ENCODE measurements at places on chromosomes 6 and 20.

DNA sequence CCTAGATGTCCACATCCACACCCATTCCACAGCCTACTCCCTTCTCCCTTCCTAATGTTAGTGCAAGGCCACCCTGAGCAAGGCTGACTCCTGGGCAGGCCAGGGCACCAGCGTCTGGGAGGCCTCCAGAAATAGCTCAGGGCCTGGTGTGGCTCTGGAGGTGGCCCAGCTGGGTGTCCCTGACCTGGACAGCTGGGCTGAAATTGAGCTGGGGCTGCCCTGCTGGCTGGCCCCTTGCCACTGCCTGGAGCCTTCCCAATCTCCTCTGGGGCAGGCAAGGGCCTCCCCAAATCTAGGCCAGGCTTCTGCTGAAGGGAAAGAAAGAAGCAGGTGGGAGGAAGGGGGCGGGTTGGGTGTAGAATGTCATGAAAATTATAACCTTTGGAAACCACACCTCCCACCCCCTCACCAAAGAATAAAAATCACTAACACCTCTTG is 2.1 kb downstream of the FAM110A start:
- DNase-seq, result no peak

DNA sequence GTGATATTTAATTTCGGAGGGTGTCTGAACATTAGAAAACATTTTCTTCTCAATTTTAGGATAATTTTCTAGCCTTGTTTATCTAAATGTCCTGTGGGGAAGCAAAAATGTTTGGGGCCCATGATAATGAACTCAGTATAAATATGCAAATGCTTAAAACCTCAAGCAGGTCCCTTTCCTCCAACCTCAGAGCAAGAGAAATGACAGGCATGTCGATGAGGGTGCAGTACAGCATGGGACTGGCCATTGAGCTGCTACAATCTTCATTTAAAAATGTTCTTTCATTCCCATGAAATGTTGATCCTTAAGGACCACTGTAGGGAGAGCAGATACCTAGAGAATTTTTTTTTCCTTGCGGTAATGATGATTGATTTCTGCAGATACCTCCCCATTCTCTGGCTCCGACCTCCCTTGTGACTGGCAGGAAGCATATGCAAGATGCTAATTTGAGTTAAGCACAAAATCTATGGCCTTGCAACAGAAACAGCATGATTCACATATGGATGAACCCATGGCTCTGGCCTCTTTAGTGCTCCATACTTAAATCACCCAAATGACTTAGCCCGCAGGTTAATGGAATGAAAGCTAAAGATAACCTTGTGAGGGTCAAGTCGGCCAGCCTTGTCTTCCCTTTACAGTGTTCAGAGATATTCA is 243.3 kb downstream of the SOX4 start:
- DNase-seq, result no peak

DNA sequence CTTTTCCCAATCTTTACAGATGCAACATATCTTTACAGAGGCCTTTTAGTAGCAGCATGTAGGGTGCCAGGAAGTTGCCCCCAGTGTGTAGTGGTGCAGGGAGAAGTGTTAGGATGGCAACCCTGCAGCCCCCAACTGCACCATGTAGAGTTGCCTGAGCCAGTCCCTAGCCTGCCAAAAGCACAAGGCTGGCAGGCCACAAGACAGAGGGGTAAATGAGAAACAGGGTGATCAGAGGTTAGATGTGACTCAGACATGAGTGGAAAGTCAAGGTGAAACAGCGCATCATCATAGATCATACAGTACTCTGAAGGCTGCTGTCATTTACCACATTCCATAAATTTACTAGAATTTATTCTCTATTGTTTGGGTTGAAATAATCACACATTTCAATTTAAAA is 467.5 kb downstream of the PRKN start:
- no peak for DNase-seq

DNA sequence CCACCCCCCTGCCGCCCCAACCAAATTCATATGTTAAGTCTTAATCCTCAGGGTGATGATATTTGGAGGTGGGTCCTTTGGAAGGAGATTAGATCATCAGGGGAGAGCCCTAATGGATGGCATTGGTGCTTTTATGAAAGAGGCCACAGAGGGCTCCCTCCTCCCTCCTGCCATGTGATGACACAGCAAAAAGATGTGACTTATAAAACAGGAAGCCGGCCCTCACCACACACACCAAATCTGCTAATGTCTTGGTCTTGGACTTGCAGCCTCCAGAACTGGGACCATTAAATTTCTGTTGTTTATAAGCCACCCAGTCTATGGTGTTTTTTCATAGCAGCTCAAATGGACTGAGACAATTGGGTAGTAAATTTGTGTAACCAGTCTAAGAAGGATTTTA is 176.3 kb downstream of the ADGRG6 start:
- no peak for DNase-seq

DNA sequence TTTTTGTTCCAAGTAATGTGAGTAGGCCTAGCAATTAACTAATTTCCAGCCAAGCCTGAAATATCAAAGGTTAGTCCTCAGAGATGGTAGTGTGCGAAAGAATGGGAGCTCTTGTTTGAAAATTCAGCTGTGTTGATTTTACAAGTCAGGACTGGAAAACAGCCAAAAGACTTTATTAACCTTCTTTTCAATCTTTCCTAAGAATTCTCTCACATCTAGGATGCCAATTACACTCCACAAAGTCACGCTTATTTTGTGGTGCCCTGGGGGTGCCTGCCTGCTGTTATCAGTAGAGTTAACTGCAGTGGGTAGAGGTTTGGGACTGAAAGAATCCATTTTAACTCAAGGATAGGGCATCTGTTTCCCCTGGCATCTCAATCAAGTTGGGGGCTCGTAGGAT is 30.7 kb upstream of the MAP3K4 start:
- no peak for DNase-seq

DNA sequence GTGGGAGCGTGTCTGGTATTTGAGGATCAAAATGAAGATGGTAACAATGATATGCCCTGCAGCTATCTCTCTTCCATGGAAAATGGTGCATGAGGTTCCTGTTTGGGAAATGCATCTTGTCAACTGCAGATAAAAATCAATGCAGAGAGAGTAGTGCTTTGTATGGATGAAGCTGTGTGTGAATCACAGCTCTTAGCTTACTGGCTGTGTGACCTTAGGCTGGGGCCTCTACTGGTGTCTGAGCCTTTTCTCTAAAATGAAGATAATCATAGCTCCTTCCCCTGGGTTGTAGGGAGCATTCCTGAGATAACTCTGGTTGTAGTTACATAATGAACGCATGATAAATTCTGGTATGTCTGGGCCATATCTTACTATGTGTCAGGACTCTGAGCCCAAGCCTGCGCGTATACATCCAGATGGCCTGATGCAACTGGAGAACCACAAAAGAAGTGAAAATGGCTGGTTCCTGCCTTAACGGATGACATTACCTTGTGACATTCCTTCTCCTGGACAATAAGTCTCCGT is 19.6 kb downstream of the ANGPT4 start:
- DNase-seq, result no peak

DNA sequence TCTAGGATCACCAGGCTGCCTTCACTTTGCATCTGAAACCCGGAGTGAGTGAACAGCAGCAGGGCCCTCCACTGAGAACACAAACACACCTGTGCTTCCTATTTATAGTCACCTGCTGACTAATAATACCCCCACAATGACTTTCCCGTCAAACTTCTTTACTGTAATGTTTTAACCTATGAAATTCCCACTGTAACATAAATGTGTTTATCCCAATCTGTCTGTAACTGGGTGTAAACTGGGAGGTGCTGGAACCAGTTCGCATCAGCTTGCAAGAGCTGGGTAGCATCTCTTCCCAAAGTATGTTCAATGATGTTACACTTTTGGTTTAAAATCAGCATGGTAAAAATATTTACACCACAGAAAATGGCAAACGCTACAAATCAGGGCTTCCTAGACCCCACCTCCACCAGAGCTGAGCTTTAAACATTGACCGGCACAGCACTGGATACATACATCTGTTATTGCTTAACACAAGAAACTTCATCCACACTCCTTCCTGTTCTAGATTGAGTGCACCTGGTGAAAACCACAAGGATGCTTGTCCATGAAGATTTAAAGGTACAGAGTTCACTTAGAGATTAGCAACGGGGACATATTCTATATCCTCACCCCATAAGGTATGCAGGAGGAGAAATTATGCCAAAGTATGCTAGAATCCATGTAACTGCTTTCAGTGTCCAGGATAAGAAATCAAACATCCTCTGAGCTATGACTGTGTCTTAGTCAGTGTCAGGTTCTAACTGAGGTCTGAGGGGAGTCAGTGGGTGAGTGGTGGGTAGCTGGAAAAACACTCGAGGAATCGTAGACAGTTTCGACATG is 79.0 kb downstream of the ALDH8A1 start:
- DNase-seq, result no peak

- no peak for DNase-seq
Measured at GRCh38 chr6:100463630-100464161, 1.0 kb downstream of the SIM1 start.

DNA sequence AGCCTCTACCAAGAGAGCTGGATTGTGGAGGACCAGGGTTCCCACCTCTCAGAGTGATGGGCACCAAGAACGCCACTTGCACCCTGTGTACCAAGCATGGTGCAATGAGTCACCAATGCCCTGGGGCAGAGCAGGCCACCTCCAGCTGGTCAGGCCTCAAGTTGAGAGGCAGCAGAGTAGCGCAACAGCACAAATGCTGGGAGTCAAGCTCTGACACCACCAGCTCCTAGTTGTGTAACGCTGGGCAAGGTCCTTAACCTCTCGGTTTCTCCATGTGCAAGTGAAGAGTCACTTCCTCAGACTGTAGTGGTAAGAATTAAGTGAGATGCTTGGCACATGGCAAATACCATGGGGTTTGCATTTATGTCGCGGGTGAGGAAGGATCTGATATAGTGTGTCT is 25.6 kb downstream of the GFOD1 start:
- no peak for DNase-seq

- peak; percentile 76 for DNase-seq
Measured at GRCh38 chr6:168147205-168147738, 68.3 kb upstream of the FRMD1 start.

- DNase-seq, result peak; percentile 96
Measured at GRCh38 chr6:52419809-52420667, at the start of gene EFHC1. Gene EFHC1, plus strand, starts transcription at chr6:52420342. Its CDS starts 69 bp downstream, at chr6:52420411.

GRCh38 chr6:15593798-15594197 is 69.0 kb downstream of the DTNBP1 start:
- no peak for DNase-seq

DNA sequence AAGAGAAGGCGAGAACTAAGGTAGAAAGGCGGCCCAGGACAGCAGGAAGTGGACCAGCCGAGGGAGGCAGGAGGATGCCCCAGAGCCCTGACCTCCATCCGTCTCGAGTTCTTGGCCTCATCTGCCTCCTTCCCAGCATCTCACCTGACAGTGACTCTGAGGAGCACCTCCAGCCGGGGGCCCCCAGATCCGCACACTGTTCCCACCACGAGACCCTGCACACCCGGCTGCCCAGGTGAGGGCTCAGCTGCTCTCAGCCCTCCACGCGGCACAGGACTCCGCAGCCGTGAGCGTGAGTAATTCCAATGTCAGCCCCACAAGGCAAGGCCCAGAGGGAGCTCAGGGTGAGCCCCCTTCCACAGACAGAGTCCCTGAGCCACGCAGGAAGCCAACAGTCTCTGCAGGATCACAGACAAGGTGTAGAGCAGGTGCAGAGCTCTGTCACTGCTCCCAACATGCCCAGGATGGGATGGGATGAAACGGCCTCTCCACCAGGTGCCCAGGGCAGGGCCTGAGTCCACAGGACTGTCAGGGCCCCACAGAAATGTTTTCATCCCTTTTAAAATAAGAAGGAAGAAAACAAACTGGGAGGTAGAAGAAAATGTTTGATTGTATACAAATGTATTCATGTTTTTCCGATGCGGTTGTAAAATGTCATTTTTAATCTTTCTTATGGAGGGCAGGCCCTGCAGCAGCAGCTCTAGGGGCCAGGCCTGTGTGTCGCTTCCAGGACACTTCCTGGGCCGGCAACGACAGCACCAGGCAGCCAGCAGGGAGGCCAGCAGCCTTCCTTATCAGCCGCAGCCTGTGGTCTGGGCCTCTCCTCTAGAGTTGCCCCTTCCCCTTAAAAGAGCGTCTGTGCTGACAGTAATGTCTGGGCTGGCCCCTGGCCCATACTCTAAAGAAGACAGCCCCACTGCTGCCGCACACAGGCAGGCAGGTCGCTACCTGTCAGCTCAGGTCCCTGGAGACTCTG is 66.9 kb downstream of the DLL1 start:
- no peak for DNase-seq

GRCh38 chr6:100267721-100268123 is 197.0 kb downstream of the SIM1 start:
- no peak for DNase-seq
